Lung (tissue), 17 donors: ENCODE measurements at places on chromosomes 13 and 19.
A peak's percentile ranks its signal among the peaks of the same experiment; 100 is the strongest.

- DNase-seq, result no peak
Measured at GRCh38 chr19:12833738-12834565, 427 bp downstream of the RTBDN start.

GRCh38 chr19:43678512-43679261 lies 8.7 kb upstream of the PLAUR start:
- no peak for DNase-seq

DNA sequence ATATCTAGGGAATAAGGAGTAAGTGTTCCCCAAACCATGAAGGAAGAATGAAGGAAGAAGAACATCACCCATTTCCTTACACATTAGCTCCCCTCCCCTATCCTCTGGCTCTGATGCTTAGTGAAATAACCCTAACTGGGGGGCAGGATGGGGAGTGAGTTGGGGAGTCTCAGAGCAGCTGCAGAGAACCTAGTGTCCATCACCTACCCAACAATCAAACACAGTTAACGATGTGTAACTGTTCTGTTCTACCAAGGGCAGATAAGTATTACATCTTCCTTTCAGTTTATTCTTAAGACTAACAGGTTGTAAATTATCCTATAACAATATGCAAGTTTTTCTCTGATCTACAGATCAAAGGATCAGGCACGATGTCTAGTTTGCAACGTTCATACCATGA lies 12.8 kb downstream of the ELF1 start:
- no peak for DNase-seq

GRCh38 chr19:53980539-53981375 lies 10.7 kb upstream of the CACNG6 start:
- DNase-seq, result no peak

DNA sequence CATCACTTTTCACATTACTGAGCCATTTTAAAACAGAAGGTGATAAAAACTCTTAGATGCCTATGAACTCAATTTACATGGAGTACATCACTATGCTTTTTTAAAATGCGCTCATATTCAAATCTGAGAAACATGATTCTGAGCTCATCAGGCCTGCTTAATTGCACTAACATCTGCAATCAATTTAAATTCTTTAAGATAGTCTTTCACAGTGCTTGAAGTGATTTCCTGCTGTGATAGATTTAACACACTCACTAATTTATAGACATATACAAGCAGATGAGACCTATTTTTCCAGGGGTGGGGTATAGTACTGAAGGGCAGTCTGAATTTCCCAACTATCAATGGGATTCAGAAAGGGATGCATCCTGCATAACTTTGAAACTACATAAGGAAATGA lies 82.9 kb downstream of the DIAPH3 start:
- DNase-seq, result no peak

- no peak for DNase-seq
Measured at GRCh38 chr19:3054972-3055740, 7.1 kb downstream of the TLE5 start.

DNA sequence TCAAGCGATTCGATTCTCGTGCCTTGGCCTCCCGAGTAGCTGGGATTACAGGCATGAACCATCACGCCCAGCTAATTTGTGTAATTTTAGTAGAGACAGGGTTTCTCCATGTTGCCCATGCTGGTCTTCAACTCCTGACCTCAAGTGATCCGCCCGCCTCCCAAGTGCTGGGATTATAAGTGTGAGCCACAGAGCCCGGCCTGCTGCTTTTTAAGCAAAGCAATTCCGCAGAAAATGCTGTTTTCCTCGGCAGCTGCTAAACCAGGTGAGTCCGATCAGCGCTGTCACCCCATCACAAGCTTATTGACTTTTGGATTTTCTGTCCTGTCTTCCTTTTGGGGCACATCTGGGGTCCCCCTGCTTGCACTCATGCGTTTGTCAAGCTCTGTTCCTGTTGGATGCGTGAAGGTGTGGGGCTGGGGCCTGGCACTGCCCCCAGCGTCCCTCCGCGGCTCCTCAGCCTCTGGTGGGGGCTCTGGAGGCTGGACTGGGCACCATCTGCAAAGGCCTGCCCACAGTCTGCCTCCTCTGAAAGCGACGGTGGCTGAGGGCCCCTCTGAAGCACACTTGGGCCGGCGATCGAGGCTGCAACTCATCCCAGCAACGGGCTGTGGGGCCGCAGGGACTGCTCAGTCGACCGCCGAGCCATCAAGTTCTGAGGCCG lies 25.7 kb downstream of the CEBPG start:
- DNase-seq, result no peak

DNA sequence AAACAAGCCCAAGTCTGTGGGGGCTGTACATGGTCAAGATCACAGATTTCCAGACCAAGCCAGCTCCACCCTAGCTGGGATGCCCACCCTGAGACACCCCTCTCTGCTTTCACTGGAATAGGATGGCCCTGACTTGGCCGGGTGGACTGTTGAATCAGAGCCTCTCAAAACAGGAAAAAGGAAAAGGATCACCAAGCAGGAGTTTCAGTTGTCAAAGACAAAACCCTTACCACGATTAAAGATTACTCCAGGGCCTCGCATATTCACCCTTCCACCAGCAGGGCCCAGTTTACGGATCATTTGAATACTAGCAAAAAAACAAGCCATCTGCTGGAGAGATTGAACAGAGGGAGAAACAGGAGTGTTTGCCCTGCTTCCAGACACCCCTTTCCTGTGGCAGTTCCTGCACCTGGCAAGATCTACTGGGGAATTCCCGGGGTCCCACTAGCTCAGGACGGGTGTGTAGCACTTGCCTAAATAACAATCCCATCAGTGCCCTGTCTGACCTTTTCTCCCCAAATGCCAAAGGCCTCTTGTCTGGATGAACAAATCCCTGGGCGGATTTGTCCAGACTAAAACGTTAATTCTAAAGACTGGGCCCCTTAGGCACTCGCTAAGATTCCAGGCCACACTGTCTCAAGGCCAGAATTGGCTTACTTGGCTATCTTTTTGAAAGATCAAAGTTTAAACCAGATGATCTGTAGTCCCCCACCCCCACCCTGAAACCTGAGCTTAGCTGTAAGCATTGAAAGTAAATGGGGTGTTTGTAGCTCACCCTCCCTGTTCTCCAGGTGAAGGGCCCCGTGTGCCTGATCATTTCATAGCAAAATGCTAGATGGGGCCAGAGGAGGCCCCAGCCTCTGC lies 38.4 kb downstream of the ACTN4 start:
- DNase-seq, result peak; percentile 35

GRCh38 chr19:23823952-23824389 lies 65.3 kb upstream of the ZNF681 start:
- DNase-seq, result peak; percentile 31

DNA sequence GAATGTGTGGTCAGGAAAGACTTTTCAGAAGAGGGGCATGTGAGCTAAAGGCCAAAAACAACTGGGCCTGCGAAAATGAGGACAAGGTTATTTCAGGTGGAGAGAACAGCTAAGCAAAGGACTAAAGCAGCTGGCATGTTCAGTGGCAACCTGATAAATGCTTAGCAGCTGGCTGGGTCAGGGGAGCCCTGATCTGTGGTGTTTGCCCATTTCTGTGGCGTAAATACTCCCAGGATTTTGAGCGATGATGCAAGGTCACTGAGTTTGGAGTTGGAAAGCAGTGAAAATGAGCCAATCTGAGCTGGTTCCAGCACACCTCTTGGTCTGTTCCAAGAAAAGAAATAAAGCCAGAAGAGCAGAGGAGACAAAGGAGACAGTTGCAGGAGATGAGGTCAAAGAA lies 704.3 kb downstream of the UQCRFS1 start:
- DNase-seq, result no peak

GRCh38 chr13:112333756-112334543 lies 42.2 kb upstream of the SPACA7 start:
- no peak for DNase-seq

DNA sequence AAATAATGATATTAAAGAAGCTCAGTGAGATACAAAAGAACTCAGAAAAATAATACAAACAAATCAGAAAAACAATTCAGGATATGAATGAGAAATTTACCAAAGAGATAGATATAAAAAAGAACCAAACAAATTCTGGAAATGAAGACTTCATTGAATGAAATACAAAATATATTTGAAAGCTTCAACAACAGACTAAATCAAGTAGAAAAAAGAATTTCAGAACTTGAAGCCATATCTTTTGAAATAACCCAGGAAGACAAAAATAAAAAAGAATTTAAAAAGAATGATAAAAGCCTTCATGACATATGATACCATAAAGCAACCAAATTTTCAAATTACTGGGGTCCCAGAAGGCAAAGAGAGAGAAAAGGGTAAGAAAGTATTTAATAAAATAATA lies 9.6 kb downstream of the LEUTX start:
- no peak for DNase-seq

DNA sequence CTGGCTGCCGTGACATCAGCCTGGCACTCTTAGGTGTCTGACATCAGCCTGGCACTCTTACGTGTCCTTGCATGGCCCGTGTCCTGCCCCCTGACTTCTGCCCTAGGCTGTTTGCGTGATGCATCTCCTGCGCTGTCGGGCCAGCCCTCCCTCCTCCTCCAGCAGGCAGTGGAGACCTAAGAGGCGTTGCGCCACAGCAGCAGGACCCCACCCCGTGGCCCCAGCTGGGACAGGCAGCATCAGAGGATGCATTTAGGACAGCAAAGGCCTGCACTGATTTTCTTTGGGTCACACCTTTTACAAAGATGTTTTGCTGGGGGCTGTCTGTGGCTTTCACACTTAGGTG lies 65.3 kb downstream of the GPR12 start:
- no peak for DNase-seq

GRCh38 chr13:39253774-39254173 lies 215.5 kb downstream of the NHLRC3 start:
- peak; percentile 73 for DNase-seq

GRCh38 chr19:29381353-29382203 lies 144.2 kb upstream of the VSTM2B start:
- peak; percentile 10 for DNase-seq
